H9 (cell line): ENCODE measurements at places on chromosomes 5 and 9.

- DNase-seq = no peak
These were observed 347.6 kb downstream of the PTPRD start for GRCh38 chr9:10265153-10265631.

GRCh38 chr5:164577742-164578141 lies 1072.3 kb downstream of the MAT2B start:
- DNase-seq = no peak

GRCh38 chr9:134071149-134071548 lies 3.3 kb upstream of the BRD3 start:
- DNase-seq = no peak

- no peak for DNase-seq
These were observed 165.1 kb downstream of the PAPPA start for GRCh38 chr9:116318468-116319374.

- no peak for DNase-seq
These were observed 6.6 kb downstream of the GALNT10 start for GRCh38 chr5:154196955-154197652.

- peak; percentile 82 for DNase-seq
These were observed 6.5 kb downstream of the MCIDAS start for GRCh38 chr5:55220433-55221185.

DNA sequence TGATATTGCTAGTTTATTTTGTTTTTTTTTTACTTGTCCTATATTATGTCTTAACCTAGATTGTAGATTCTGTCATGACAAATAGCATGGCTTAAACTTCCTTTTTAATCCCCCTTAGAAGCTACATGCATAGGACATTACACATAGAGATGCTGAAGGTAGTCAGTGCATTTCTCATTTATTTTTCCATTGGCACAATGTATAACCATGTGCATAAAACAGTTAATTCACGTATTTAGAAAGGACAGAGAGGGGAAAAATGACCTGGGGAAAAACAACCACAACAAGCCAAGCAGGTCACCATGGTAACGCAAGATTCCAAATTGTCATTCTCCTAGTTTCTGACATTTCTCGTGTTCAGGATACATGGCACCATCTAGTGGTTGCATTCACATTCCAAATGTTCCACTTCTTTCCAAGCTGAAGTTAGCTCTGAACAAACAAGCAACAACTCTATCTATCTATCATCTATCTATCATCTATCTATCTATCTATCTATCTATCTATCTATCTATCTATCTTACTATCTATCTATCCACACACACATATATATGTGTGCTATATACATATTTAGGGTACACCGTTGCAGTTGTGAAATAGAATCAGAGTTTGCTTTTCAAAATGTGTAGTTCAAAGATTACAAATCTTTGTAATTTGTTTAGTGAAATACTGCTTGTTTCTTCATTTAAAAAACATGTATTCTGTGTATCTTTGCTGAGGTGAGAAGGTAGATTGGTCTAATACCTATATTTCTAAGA lies 487.2 kb upstream of the ST8SIA4 start:
- peak; percentile 31 for DNase-seq

- no peak for DNase-seq
These were observed 217.9 kb downstream of the SREK1 start for GRCh38 chr5:66362046-66362445.

DNA sequence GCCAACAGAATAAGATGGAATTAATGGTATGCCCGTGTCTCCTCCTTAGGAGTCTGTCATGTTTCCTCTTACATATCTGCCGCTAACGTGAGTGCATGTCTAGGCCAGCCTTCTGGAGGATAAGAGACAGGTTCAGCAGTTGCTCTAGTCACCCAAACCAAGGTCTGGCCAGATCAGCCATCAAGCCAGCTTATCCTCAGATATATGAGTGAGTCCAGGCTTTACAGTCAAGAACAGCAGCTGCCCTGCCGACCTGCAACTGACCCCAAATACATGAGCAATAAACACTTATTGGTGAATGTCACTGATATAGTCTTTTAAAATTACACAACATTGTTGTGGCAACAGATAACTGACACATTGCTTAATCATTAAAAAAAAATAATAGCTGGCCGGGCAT lies 123.5 kb downstream of the TSSK1B start:
- no peak for DNase-seq

GRCh38 chr5:7548596-7548995 lies 152.7 kb downstream of the ADCY2 start:
- DNase-seq = no peak

GRCh38 chr5:54702470-54702869 lies 184.9 kb downstream of the SNX18 start:
- no peak for DNase-seq

GRCh38 chr5:110401881-110402280 lies 324.6 kb downstream of the TMEM232 start:
- DNase-seq = no peak

DNA sequence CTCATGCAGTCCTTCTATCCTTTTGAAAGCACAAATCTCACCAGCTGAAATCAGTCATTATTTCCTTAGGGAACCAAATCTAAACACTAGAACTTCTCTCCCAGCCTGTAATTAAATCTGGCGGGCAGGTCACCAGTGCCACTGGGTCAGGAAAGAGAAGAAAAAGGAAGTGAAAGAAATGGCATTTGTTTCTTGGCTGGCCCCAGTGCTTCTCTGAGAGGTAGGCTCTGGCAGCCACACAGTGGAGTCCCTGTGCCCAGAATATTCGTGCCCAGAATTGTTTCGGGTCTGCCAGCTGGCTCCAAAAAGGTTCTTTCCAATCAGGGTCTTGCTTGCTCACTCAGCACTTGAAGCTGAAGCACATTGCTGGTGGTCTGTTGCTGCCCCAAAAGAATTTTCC lies 133.9 kb upstream of the MTAP start:
- no peak for DNase-seq

DNA sequence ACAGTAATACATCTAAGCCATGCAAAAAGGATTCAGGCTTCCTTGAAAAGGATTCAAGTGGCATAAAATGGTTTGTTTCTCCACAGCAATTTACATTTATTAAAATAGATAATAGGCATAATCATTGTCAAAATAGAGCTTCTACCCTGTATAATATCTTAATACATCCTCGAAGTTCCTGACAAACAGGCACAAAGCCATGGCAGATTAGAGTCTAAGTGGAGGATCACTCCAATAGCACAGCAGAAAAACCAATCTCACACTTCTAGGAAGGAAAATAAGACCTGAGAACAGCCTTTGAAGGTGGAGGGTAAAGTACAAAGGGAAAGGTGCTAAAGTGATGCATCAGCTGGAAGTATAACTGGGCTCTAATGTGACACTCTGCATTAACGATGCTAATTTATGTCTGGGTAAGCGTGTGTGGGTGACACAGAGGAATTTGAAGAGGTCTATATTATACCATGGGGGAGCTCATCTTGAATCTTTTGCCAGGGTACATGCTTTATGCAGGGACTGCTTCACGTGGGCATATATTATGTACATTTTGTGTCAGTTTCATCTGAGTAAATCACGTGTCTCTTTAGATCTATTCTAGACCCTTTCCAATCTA lies 28.8 kb downstream of the PPP2R2B start:
- no peak for DNase-seq

GRCh38 chr5:128490761-128491160 lies 47.3 kb downstream of the FBN2 start:
- DNase-seq = no peak

GRCh38 chr5:23655674-23656073 lies 148.3 kb downstream of the PRDM9 start:
- no peak for DNase-seq

DNA sequence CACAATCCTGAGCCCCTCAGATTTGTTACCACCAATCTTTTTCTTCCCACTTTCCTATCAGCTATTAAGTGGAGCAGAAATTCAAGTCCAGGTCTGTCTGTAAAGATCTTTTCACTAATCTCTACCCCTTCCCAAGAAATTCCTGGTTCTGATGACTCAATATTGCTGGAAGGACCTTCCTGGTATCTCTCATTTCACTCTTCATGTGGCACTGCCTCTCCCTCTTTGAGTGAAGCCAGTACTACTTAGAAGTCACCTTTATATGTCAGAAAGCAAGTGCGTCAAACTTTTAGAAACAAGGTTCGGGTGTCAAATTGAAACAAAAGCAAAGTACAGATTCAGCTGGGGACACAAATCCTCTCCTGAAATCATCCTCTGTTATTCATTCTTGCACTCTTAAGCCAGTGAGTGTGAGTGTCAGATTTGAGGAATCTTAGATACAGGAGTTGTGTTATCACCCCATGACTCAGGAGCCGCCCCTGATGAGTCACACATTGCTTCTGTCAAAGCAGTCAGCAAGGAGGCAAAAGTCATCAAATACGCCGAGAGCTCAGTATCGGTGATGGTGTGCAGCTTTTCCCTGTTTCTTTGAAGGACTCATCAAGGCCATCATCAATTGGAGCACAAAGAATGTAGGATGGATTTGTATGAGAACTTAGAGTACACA lies 313.0 kb downstream of the CETN3 start:
- DNase-seq = no peak

DNA sequence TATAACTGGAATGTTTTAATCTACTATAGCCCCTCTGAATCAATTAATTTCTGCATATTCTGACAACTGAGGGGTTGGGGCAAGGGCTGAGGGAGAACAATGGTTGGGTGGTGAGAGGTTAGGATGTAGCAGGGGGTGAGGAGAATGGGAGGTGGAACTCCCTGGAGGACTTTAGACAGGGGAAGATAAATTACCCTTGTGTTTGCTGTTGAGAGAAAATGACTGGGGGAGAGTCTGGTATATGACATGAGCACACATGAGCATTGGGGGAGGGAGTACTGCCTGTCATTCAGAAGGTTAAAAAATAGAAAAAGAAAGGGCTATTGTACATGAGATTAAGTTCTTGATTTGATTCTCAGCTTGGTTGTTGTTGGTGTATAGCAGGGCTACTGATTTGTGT lies 37.2 kb upstream of the PAPPA start:
- no peak for DNase-seq

DNA sequence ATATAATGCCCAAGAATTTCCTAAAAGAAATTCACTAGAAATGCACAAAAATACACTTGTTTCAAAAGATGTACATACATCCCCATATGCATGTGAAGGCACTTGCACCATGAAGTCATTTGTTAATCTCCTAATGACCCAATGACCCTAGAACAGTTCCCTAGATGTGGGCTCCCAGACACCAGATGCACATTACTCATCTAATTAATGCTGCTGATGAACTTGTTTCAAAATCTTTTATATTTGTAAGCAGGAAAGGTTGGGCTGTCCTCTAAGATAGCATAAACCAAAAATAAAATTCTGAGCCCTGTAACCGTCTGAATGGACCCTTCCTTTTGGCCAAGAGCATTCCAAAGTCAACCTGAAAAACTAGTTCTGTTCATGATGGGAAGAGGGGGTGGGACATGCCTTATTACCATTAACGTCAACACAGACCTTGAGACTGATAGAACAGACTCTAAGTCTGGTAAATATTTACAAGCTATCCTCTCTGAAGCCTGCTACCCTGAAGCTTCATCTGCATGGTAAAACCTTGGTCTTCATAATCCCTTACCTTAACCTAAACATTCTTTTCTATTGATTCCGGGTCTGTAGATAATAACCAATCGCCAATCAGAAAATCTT lies 91.0 kb upstream of the DAPK1 start:
- no peak for DNase-seq

DNA sequence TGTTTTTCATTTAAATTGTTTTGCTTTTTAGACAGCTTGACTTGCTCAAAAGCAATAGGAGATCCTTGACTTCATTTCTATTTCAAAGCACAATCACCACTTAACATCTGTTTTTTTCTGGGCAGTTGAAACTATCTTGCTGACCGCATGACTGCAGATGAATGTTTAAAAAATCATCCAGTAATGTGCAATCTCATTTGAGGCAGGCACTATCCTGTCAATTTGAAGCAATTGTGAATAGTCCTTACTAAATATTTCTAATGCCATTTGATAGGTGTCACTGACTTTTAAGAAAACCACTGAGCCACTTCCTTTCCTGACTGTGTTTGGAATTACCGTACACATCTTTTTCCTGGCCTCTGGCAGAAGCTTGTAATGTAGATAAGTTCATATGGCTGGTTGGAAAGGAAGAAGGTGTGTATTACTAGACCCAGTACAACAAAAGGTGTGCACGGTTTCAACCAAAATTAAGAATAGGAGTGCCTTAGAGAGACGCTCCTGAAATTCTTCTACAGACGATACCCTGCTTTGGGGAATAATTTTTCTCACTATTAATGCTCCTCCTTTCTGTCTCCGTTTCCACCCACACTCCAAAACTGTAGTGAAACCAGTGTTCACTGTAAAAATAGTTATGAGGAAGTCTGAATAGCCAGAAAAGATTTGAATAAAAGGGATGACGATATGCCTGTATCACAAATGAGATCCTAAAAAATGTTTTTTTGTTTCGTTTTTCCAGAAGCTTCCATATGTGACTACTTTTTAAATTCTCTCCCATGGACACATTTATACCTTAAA lies 136.7 kb upstream of the MOCS2 start:
- no peak for DNase-seq

DNA sequence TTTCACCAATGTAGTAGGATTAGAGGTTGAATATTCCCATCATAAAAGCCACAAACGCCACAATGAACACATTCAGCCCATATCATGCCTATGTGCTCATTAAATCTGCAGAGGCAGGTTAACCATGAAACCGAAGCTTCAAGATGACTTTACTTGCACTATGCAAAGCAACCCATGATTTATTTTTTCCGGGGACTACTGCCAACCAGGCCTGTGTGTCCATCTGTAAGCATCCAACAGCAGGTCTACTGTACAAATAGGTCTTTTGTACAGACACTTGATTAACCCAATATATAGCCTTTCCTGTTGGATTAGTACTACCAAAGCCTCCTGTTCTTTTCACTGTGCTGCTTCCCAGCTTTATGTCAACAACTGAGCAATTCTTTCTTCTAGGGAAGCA lies 104.9 kb upstream of the CDH10 start:
- DNase-seq = no peak

GRCh38 chr5:167071981-167072610 lies 1219.3 kb upstream of the WWC1 start:
- DNase-seq = no peak

DNA sequence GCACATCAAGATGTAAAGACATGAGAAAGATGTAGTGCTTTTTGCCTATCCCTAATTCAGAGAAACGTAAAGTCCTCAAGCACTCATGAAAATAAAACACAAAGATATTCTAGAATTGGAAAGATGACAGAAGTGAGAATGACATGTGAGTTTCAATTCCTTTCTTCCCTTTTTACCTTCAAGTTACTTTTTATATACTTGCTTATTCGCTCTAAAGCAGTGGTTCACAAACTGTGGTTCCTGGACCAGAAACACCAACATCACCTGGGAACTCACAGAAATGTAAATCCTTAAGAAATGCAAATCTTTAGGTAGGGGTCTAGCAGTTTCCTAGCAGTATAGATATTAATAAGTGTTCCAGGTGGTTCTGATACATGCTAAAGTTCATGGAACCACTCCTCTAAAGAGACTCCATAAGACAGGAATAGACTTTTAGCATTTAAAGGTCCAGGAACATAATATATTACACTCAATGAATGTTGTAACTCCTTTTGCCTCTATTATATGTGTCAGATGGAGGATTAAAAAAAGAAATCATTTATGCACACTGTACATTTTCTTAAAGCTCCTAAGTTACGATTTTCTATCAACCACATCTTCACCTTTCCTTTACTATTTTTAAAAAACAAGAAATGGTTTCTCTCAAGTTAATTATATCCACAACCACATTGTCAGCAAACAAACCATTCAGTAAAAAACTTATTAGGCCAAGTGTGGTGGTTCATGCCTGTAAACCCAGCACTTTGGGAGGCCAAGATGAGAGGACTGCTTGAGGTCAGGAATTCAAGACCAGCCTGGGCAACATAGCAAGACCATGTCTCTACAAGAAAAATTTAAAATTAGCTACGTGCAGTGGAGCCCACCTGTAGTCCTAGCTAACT lies 39.9 kb downstream of the ERP44 start:
- DNase-seq = no peak
